ENCODE measurements at places on chromosomes 13 and 19.

DNA sequence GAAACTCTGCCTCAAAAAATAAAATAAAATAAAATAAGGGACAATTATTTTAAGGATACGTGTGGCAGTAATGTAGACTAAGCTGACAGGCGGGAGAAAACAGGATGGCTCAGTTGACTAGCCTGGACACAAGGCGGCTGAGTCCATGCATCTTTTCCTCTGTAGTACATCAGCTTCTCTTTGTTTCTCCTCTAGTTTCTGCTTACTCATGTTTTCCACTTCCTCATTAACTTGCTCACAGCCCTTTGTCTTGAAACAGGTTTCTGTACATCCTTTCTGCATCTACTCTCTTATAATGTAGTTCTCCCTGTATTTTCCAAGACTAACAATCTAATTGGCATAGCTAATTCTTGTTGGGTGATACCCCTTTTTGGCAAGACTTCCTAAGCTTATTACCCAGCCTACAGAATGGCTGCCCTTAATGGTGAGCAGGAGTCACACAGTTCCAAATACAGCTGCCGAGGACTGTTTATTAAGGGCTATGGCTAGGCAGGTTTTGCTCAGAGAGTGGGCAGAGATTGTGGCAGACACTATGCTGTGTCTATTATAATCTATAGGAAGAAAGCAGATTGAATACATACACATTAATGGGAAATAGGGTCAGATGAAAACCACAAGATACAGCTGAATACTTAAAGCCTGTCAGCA lies 58.7 kb upstream of the KLF5 start:
- DNase-seq = peak; percentile 32

GRCh38 chr13:70390968-70391367 lies 282.7 kb upstream of the KLHL1 start:
- DNase-seq = no peak

GRCh38 chr19:35889370-35890112 lies 10.8 kb downstream of the NFKBID start:
- no peak for DNase-seq

- peak; percentile 65 for DNase-seq
Observed at GRCh38 chr19:1856698-1857603, 6.4 kb downstream of the KLF16 start.

- DNase-seq = no peak
Observed at GRCh38 chr13:41941174-41941573, 19.7 kb downstream of the VWA8 start.

- peak; percentile 82 for DNase-seq
Observed at GRCh38 chr13:42110410-42111155, 62.1 kb downstream of the DGKH start.

DNA sequence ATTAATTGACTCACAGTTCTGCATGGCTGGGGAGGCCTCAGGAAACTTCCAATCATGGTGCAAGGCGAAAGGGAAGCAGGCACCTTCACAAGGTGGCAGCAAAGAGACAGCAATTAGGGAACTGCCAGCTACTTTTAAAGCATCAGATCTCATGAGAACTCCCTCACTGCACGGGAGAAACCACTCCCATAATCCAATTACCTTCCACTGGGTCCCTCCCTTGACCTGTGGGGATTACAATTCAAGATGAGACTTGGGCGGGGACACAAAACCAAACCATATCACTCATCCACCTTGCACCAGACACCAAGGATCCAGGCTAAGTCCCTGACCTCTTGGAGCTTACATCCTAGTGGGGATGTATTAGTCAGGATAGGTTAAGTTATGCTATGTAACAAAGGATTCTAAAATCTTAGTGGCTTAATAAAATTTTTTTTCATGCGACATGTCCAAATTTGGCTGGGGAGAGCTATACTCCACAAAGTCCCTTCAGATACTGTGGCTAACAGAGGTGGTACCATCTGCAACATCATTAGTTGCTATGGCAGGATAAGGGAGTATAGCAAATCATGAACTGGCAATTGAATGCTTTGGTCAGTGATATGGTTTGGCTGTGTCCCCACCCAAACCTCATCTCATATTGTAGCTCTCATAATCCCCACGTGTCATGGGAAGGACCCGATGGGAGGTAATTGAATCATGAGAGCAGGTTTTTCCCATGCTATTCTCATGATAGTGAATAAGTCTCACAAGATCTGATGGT lies 8.3 kb upstream of the FAM187B start:
- DNase-seq = no peak

DNA sequence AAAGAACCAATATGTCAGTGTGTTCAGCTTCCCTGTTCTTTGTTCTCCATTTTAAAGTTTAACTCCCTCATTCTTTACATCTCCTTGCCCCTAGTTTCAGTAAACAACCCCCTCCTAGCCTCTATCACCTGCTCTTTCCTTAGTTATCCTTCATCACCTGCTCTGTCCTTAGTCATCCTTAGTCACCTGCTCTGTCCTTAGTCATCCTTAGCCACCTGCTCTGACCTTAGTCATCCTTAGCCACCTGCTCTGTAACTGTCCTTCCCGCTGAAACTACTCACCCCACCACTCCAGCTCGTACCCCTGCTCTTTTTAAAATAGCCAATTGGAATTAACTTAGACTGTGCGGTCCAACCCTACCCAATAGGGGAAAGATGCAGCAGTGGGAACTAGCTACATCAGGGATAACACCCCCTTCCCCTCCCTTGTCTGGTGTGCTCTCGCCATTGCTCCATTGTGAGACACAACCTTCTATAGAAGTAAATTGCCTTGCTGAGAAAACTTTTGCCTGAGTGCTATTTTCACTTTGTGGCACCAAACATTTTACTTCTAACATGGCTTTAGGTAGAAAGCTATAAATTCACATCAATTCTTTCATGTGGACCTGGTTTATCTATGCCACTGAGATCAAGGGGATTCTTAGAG lies 16.2 kb downstream of the EDNRB start:
- DNase-seq = no peak

GRCh38 chr19:289651-290371 lies 1.4 kb downstream of the PLPP2 start:
- no peak for DNase-seq

GRCh38 chr19:24141612-24142011 lies 54.6 kb downstream of the ZNF254 start:
- DNase-seq = no peak

DNA sequence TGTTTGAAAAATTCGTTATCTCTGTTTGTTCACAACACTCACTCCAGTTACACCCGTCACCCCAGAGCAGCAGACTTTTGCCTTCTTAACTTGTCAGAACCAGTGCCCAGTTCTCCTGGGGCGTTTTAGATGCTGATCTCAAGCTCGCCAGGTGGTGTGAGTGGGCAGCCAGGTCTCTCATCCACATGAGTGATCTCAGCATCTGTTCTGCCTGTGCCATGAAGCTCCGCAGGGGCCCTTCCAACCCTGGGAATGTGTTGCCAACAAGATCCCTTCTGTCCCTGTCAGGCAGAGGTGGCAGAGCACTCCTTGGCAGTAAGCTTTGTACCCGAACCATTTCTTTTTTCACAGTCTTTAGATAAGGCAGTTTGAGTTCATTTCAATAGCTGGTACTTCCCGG lies 896.5 kb downstream of the UQCRFS1 start:
- no peak for DNase-seq

GRCh38 chr19:22600690-22601648 lies 33.2 kb upstream of the ZNF492 start:
- DNase-seq = no peak

GRCh38 chr13:35356572-35356971 lies 119.9 kb downstream of the MAB21L1 start:
- DNase-seq = no peak

DNA sequence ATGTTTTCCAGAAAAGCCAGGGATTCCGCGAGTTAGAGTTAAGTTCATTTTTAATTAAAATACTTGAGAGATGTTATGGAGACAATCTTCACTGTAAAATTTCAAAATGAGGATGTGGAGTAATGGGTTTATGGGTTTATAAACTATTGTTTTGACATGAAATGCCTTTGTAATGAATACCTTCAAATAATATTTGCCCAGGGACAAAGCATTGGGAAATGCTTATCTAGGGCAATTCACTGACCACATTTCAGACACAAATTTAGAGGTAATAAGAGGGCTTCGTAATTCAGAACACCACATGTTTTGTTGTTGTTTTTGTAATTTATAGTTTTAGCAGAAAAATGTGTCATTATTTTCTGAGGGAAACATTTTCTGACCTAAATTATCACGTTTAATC lies 241.1 kb upstream of the ATXN8OS start:
- no peak for DNase-seq

- no peak for DNase-seq
Observed at GRCh38 chr13:99986741-99987140, 5.2 kb downstream of the ZIC2 start.

DNA sequence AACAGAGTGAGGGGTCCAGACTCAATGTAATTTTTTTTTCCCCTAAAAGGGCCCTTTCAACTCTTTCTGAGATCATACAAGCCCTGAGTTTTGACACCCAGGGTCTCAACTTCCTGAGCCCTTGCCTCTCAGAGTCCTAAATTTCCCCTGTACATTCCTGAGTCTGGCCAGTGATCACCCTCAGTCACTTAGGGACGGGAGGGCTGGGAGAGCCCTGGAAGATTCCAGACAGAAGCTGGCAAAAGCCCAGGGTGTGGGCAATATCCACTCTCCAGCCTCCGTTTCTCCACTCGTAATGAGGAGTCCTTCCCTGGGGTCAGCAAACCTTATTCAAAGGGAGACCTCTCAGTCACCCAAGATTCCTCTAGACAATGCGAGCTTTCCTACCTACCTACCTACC lies 1.6 kb downstream of the PPP1R13L start:
- DNase-seq = peak; percentile 23

DNA sequence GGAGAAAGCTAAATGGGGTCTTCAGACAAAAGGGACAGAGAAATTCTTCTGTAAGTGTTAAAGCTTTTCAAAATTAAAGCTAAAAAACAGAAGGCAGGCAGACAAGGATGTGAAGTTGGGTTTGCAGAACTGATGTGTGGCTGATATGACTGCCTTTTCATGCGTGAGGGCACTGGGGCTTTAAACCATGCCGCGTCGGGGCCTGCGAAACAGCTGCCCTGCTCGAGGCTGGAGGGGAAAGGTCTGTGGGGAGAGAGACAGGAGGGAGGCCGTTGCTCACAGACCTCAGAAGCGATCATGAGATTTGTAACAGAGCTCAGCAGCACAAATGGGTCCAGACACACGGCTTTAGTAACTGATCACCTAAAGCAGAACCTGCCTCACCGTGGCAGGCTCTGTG lies 23.5 kb downstream of the CAPS start:
- DNase-seq = no peak

GRCh38 chr13:50831512-50831911 lies 12.0 kb downstream of the DLEU7 start:
- DNase-seq = peak; percentile 19

DNA sequence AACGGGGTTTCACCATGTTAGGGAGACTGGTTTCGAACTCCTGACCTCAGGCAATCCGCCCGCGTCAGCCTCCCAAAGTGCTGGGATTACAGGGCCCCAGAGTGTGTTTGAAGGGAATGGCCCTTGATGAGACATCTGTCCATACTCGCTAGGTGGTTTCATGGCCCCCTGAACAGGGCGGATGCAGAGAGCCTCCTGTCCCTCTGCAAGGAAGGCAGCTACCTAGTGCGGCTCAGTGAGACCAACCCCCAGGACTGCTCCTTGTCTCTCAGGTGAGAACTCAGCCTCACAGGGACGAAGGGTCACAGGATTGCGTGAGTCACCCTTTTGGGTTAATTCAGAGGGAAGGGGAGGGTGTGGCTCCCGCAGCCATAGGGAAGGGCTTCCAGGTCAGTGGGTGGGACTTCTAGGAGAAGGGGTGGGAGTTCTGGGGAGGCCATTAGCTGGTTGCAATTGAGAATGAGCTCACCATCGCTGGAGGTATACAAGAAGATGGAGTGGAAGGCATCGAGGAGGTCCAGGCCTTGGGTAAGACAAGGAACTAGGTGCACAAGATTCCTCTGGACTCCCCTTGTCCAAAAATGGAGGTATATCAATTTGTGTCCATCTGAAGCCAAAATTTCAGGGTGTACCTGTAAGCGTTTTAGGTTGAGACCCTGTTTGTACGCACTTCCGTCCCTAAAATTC lies 9.2 kb downstream of the SHD start:
- DNase-seq = no peak

DNA sequence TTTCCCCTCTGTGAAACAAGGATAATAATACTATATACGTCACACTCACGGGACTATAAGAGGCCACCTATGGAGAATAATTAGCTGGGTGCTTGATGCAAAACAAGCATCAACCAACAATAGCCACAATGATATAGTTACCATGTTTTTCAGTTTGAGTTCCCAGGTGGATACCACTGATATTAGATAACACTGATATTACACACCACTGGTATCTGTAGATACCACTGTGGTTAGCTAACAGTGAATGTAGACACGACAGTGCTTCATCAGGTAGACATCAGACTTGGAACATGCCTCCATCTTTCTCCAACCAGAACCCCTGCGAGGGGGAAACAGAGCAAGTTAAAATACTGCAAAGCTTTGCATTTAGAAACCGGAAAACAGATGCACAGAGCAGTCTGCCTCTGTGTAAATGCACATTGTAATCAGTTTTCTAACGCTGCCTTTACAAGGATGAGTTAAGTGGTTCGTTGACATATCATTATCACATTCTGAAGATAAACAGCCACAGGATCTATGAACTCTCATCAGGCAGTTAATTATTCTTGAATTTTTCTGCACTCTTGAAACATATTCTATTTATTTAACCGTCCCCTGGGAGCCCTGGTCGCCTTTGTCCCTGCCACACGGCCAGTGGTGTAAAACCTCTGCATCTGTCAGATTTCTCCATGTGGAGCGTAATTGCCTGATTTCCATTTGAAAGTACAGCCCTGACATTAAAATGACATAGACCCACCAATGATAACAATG lies 80.7 kb downstream of the RNASEH2B start:
- DNase-seq = no peak

- no peak for DNase-seq
Observed at GRCh38 chr13:99404005-99404755, 97.0 kb upstream of the GPR183 start.
